Right forelimb (tissue), 1 donor: ENCODE measurements at places on chromosomes 12 and 14.

DNA sequence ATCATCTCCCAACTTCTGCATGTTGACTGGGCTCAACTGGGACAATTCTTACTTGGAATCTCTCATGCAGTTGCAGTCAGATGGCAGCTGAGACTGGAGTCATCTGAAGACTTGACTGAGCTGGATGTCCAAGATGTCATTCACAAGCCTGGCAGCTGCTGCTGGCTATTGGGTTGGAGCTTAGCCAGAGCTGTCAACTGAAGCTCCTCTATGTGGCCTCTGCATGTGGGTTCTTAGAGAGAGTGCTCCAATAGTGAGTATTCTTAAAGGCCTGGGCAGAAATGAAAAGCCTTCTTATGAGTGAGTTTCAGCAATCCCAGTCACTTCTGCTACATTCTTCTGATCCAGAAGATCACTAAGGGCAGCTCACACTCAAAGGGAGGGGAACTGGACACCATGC is 440.9 kb downstream of the LRIG3 start:
- peak; percentile 45 for DNase-seq

- no peak for DNase-seq
These were observed 141.3 kb downstream of the PRKCH start for GRCh38 chr14:61462566-61463193.

DNA sequence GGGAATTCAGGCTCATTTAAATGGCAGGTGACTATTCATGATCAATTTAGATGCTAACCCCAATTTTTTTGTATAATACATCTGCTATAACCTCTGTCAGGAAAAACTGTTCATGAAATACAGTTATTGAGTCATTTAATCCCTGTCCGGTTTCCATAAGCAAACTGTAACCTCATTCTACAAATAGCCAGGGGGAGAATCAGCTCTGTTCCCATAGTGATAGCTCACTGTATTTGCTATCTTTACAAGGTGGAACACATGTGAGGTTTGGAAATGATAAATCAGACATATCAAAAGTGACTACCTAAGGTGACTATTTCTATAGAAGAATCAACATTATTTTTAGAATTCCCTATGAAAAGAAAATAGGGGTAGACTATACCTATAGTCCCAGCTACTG is 38.6 kb upstream of the VPS33A start:
- no peak for DNase-seq

DNA sequence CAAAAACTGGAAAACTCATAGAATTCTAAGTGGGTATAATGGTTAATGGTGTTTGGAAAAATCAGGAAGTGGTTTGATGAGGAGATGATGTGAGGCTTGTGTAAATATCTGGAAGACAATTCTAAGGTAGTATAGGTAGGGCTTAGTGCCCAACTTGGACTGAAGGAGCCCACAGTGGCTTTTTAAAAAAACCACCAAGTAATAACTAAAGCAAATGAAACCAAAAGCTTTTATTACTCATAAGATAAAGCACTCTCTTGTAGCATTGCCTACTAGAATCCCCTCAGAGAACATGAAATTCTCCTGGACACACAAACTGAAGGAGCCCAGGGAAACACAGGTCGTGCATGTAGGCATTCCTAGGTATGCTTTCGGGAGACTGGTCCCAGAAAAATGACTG is 324.5 kb downstream of the NELL2 start:
- no peak for DNase-seq

DNA sequence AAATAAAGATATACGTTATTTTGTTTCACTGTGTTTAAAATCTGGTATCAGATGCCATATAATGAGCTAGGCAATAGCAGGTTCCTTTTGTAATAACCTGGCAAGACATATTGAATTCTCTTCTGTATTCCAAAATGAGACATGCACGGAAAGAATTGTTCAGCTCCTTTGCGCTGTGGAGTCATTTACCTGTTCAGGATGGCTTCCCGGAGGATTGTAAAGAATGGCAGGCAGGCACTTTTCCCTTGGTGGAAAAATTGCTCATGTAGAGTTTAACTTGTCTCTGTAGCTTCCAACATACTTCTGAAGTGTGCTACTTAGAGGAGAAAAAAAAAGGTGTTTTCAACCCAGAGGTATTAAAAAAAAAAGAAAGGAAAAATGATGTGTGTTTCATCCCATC is 805.2 kb downstream of the GALC start:
- DNase-seq = no peak

- DNase-seq = no peak
These were observed 24.2 kb upstream of the FOXN3 start for GRCh38 chr14:89440986-89441909.

DNA sequence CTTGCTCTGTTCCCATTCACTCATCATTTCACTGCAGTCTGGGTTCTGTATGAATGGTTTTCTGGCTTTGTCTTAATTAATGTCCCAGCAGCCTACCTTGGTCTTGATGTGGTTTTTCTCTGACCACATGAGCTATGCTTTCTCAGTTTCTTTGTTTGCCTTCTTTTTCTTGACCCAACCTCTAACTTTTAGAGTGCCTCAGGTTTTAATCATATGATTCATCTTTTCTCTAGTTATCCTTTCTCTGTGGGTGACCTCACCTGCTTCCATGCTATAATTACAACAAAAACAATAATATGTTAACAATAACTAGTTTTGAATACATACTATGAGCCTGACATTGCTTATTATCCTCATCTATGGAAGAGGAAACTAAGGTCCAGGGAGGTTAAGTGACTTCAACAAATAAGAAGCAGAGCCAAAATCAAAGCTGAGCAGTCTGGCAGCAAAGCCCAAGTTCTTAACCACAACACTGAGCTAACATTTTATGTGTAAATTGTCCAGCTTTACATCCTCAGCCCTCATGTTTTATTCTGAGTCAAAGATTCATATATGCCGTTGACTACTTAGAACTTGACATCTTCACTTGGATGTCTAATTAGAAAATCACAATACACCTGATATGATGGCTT is 4.7 kb upstream of the EPYC start:
- DNase-seq = no peak

DNA sequence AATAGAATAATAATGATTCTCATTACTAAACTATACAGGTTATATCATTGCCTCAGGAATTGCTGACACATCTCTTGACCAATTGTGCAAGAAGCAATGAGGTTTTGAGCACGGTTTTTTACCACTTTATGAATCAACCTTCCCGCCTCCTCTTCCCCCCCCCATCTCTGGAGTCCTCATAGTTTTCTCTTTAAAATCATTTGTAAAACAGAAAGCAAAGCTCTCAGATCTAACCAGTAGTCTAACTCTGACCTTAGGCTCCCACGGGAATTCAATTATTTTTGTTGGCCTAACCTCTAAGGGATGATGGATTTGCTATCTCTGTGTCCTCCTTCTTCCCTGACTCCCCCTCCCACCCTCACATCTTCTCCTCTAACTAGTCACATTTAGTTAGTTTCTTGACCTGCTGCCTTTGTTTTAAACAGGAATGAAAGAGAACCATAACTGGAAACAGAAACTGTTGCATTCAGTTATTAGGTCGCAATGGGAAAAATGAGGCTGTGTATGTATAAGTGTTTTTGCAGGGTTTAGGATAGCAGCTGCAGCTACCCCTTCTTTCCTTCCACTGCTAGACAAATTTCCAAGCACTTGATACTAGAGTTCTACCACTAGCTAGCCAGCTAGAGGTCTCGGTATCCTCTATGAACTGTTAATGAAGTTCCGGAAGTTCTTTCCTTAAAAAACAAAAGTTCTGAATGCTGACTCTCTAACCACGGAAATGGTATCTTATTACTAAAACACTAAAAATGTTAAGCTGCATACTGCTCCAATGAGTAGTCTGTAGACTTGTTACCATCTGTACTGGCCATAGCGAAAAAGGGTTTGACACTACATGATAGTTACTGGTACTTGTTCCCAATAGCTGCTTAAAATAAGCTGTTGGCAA is 65.4 kb downstream of the TAOK3 start:
- no peak for DNase-seq

DNA sequence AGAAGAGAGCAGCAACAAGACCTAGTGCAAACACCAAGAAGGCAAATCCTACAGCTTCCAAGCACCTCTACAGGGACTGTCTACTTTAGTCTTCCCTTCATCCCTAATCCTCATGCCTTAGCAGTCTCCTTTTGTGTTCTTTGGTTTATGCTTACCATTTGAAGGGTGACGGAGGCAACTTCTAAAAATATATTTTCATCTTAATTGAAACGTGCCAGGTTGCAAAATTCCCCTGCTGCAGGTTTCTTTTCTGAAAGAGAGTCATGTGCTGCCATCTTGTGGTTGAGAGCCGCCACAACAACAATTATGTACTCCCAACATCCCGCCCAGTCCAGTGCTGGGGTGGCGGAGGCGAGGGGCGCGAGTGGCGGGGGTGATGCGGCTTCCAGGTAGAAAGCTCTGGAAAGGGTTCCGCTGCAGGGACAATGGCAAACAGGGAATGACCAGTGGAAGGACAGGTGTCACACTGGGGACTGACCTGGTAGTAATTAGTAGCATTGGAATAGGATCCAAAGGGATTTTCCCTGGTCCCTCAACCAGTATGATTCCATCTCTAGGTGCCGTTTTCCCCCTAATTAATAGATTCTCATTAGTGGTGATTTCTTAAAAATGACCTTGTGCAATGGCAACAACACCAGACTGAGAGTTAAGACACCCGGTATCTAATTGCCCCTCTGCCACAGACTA is 80.3 kb upstream of the GNG2 start:
- DNase-seq = peak; percentile 78

DNA sequence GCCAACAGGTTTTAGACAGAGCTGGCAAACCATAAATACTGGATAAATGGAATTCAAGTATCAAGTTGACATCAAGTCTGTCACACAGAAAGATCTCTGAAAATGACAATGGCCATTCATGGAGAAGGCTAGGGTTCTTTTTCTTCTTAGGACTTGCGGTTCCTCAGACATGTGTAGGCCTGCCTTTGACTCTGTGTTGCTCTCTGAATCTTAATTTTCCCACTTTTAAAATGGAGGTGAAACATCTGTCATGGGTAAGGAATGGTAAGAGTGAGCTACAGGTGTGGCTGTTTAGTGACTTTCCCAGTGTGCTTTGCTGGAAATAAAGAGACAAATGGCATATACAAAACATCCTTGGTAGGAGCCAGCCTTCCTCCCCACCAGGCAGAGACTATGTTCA is 79.2 kb downstream of the PTCSC3 start:
- no peak for DNase-seq

- DNase-seq = no peak
These were observed at the start of gene KRT7 for GRCh38 chr12:52232674-52233461. TSS of gene KRT7 (plus strand) at chr12:52233243. CDS start at chr12:52233297, 54 bp downstream.

DNA sequence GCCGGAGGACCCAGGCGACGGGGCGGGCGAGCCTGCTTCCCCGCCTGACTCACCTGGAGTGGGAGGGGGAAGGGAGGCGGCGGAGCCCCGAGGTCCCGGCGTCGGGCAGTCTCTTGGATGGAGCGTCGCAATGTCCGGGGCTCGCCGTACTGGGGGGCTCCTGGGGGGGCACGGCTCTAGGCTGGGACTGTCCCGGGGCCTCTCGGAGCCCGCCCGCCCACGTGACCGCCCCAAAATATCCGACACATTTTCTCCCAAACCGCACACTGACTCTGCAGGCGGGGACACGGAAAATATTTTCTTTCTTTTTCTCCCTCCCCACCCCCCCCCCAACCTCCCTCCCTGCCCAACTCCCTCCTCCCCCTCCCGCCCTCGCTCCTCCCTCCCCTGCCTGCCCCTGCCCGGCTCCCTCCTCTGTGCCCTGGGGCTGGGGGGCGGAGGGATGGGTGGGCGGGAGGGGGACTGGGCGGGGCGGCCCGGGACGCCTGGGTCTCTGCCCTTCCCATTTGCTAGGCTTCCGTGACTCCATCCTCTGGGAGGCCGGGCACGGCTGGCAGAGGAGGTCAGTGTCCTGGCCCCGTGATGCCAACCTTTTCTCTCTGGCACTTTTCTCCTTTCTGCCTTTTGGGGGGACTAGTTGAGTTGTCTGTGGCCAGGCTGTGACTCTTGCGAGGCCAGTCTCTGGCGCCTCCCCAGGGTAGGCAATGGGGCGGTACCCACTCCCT is at the start of gene RARG:
Gene RARG, minus strand, starts transcription at position 289 of the 725 bp plus-strand sequence. CDS start 4,664 bp downstream, outside the sequence.
- DNase-seq = peak; percentile 85

DNA sequence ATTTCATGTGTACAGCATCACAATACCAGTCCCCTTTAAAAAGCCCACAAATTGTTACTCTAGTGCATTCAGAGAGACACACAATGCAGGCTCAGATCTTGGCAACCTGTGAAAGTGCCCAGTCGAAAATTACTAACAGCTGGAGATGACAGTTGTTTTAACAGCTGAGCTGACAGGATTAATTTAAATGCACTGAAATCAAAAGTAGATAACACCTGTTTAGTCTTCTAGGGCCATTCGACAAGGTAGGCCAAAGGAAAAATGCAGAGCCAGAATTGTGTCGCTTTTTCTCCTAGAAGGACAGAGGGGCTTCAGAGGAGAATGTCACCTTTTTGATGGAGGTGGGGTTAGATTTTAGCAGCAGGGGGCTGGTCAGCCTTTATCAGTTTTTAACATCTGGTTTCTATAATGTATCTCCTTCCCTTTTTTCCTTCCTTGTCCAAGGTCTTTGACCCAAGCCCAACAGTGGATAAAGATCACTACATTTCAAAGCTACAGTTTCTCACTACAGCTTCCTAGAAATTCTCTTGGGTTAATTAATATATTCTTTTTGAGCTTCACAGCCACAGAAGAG is 139.1 kb downstream of the SOX5 start:
- DNase-seq = no peak

- DNase-seq = no peak
These were observed 11.1 kb downstream of the KIF21A start for GRCh38 chr12:39431797-39432196.

DNA sequence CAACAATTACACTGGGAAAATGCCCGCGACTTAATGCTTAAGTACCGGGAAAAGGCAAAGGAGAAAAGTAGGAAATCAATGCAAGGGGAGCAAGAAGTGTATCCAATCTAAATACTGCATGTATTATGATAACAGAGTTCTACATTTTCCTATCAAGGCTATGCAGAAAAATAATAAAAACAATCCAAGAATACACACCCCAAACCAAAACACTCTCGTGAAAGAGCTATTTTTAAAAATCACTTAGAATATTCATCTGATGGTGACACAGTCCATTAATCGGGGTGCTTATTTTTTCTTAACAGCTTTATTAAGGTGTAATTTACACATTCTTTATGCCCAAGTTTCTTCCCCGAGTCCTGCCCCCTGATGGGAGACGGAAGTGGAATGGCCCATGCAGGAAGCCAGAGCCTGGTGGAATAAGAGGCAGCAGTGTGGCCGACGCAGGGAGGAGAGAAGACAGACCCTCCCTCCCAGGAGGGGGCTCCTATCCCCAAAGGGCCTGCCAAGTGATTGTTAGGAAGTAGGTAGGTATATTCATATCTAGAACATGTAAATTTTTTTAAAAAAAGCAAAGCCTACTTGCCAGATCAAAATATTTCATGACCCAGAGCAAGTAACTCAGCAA is 174.3 kb downstream of the FOXN3 start:
- no peak for DNase-seq

- DNase-seq = no peak
These were observed 63.0 kb upstream of the TCL1A start for GRCh38 chr14:95776798-95777534.

- DNase-seq = no peak
These were observed 291.5 kb downstream of the NELL2 start for GRCh38 chr12:44584625-44585024.

- DNase-seq = no peak
These were observed 76.4 kb upstream of the CCDC60 start for GRCh38 chr12:119258149-119258548.
